ENCODE measurements at places on chromosomes 6 and 20.

DNA sequence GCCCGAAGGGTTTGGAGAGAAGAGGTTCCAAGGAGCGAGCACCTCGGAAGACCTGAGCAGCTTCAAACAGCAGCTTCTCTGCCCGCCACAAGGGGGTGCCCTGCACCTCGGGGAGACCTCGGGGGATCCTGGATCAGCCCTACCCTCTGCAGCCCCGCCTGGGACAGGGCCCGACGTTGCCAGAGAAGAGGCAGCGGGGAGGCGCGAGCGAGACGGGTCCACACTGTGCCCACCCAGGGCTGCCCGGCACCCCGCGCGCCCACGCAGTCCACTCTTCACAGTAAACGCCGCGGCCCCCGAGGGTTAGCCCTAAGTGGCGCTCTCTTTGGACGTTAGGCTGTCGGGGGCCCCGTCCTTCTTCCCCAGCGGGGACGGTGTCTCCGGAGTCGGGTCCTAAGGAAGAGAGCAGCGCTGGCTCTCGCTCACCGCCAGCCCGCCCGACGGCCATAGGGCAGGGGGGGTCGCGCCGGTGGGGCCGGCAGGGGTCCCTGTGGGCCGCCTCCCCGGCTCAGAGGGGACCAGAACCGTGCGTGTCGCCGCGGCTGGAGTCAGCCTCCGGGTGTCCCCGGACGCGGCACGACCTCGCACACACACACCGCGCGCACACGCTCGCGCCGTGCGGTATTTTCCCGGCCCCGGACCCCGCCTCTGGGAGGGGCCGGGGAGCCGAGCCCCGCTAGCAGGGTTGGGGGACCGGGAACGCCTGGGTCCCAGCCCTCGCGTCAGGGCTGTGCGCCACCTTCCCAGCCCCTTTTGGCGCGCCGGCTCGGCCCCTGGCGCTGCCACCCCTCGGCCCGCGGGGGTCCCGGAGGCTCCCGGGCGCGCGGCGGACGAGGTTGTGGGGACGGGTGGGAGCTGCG lies 929 bp downstream of the CDH22 start:
- DNase-seq = peak; percentile 50

DNA sequence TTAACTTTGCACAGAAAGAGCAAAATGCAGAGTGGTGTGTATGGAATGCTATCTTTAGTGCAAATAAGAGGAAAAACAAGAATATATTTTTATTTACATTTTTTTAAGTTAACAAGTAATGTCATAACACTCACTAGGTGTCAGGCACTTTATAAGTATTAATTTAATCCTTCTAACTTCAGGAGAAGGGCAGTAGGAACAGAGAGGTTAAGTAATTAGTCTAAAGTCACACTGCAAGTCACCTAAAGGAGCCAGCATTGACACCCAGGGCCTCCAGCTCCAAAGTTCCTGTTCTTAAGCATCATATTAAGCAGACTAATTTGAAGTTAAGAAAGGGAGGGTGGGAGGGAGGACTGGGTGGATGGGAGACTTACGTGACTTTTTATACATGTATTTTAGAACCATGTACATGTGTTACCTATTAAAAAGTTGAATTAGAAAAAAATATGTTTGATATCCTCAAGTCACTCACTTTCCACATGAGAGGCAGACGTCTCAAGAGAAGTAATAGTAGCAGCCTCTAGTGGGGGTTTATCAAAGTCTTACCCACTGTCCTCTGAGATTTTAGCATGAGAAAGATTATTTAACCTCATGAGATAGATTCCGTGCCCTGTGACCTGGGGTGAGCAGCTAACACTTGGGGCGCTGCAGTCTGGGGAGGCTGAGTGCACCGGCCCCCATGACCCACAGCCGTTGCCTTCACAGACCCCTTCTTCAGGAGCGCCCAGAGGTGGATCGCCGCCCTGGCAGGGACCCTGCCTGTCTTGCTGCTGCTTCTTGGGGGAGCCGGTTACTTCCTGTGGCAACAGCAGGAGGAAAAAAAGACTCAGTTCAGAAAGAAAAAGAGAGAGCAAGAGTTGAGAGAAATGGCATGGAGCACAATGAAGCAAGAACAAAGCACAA lies 7.0 kb downstream of the BTN3A1 start:
- DNase-seq = no peak

GRCh38 chr6:13561624-13562267 lies 12.7 kb upstream of the SIRT5 start:
- DNase-seq = no peak

GRCh38 chr6:18400831-18401446 lies 13.8 kb downstream of the RNF144B start:
- DNase-seq = no peak

GRCh38 chr6:84052883-84053241 lies 19.3 kb downstream of the MRAP2 start:
- no peak for DNase-seq

DNA sequence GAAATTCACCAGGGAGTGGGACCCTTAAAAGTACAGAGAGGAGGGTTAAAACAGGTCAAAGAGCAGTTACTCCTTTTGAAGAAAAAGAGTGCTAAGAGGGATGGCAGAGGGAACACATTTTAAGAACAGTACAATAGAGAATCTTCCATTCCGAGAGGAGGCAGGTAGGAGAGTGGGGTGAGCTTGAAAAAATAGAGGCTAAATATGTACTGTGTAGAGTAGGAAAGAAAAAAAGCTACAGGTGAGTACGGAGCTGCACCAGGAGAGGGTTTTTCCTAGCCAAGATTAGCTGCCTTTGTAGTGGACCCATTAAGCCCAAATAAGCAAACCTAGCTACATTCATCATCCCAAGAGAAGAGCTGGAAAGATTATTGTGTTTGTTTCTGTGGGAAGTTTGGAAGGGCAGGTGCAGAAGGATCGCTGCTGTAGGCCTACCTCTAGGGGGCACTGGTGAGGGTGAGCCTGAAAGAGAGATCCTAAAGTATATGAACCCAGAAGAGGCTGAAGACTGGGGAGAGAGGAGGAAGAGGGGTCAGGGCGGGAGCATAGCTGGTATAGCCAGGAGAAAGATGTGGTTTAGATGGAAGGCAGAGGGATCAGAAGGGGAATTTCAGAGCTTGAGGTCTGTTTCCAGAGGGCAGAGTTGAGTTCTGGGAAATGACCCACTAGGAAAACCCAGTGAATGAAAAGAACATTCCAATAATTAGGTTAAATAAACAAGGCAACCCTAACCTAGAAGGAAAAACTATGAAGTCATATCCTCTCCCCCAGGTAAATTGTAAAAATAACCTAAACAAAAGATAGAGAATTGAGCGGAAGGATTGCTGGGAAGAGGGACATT lies 50.2 kb upstream of the HINT3 start:
- DNase-seq = no peak

DNA sequence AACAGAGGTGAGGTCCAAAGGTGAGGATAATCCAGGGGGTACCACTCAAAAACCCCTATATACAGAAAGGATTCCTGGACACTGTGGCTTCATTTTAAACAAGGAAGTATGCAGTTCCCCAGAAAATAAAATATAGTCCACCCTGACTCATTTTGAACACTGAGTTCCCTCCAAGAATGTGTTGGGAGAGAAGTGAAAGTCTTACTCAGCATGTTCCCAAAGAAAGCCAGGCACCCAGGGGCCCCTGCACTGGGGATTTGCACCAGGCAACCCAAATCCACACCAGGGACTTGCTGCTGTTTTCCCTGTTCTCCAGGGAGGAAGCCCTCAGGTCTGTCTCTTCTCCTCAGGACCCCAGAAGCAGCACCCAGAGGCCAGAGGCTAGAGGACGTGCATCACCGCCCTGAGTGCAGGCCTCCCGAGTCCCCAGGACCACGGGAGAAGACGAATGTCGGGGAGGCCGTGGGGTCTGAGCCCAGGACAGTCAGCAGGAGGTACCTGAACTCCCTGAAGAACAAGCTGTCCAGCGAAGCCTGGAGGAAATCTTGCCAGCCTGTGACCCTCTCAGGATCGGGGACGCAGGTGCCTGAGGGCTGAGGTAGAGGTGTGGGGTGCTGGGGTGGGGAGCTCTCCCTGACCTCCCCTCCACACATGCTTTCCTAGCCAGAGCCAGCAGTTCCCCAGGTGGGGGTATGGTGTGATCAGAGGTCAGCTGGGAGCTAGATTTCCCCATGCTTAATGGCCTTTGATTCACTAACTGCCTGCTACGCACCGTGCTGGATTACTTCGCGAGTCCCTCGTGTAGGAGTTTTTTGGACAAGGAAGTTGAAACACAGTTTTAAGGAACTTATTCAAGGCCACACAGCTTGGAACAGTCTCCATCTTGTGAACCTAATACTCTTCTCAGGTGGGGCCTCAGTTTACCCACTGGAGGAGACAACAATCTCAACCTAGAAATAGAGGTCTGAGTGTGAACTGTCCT lies 3.3 kb downstream of the FGD2 start:
- no peak for DNase-seq

DNA sequence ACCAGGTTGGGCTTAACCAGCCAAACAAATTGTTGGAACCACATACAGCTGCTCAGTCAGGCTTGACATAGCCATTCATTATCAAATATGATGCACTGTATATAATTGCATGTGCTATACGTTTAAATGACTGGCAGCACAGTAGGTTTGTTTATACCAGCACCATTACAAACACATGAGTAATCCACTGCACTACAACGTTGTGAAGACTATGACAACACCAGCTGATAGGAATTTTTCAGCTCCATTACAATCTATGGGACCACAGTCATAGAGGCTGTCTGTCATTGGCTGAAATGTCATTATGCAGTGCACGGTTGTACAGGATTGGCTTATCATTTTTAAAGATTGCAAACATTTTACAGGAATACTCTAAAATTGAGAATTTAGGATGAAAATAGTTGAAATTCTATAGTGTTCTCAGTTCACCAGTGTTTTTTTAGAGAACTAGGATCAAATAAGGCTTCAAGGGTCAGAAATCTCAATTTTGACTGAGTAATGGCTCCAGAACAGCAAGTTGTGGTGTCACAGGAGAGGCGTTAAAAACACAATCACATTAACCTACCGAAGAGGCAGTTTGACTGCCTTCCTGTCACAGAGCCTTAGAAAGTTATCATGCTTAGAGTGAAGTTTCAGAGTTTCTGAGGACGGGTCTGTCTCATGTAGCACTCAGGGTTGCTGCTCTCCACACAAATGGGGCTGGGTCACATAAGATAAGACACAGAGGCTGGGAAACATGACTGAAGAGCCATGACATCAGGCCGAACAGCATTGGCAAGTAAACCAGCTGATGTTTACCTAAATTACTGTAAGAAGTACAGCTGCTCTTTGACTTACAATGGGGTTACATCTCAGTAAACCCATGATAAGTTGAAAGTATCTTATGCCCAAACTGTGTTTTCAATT lies 60.7 kb upstream of the SMLR1 start:
- no peak for DNase-seq

DNA sequence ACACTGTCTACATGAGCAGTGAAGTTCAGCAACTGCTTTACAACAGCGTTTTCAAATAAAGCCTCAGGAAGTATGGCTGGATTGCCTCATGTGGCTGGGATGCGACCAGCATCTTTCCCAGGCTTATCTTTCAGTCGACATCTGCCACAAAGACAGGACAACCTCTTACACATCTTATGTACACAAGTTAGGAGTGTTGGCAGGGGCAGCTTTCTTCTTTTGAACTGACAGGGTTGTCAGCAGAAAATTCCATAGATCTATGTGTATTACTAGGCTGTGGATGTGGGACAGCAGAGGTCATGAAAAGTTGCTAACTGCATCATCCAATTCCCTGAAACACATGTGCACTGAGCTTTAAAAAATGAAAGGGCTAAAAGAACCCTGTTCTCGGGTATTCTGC lies 48.1 kb downstream of the PLAGL1 start:
- no peak for DNase-seq

DNA sequence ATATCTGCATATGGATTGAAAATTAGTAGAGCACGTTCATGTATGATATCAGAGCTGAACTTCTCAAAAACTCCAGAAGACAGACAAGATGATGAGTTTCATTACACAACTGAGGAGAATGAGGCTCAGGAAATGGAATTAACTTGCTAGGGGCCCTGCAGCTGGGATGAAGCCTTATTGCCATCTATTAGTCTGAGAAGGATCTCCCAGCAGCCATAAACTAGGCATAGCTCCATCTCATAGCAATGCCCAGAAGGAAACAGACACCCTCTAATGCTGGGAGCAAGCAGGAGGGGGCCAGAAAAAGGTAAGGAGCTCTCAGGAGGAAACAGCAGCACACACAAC lies 18.0 kb downstream of the TFEB start:
- no peak for DNase-seq

DNA sequence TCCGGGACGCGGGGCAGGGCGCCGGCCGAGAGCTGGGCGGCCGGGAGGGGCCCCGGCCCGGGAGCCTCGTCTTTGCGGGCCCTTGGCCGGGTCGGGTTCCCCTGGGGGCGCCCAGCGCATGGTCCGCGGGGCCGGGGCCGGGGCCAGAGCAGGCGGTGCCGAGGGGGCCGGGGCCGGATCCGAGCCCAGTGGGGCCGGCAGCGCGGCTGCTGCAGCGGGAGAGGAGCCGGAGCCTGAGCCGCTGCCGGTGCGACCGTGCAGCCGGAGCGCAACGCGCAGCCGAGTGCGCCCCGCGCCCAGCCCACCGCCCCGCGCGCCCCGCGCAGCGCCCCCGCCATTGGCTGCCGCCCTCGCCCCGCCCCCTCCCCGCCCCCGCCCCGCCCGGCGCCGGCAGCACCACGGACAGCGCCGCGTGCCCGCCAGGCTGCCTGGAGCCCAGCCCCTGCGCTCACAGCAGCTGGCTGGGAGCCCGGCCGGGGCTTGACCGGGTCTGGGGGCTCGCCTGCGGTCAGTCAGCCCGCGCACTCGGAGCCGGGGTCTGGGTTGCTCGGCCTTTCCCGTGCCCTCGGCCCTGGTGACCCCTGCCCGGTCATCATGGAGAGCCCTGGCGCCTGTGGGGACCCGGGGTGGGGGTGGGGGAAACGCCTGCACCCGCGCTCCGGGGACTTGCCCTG lies at the start of gene HRH3:
HRH3 (minus strand) TSS at position 287 of the 674 bp plus-strand sequence. CDS start 308 bp downstream, outside the sequence.
- no peak for DNase-seq

- DNase-seq = no peak
These were observed 108.9 kb downstream of the VEGFA start for GRCh38 chr6:43878823-43879495.

GRCh38 chr6:170129691-170130171 lies 161.1 kb downstream of the DLL1 start:
- DNase-seq = no peak

DNA sequence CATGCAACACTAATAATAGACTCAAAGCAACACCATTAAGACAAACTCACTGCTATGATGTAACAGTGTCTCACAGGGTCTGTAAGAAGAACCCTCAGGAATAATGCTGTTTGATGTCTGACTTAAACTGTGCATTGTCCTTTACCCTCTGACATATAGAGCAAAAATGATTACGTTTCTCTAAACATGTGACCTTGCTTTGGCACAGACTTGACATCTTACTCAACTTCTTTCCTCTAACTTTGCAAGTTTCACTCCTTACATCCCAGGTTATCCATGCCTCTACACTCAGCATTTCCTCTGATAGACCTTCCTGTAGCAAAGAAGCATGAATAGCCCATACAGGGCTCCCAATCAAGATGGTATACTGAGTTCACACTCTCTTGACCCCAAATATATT lies 252.7 kb downstream of the UST start:
- no peak for DNase-seq
